Stimulated activated CD8-positive, alpha-beta memory T cell treated with anti-CD3 and anti-CD28 coated beads, Interleukin-7, amount 100 ng/mL, for 48 hours (primary cell): ENCODE measurements at places on chromosomes 12 and 14.

GRCh38 chr14:84390010-84390409 lies 1139.9 kb upstream of the FLRT2 start:
- DNase-seq = no peak

- no peak for DNase-seq
Measured at GRCh38 chr14:32977913-32978312, 39.2 kb downstream of the NPAS3 start.

- no peak for DNase-seq
Measured at GRCh38 chr12:6903722-6904121, 900 bp upstream of the LRRC23 start.

GRCh38 chr14:68633131-68633991 lies 159.5 kb downstream of the ZFP36L1 start:
- DNase-seq = no peak

- no peak for DNase-seq
Measured at GRCh38 chr12:113271466-113271852, 50.2 kb downstream of the TPCN1 start.

- no peak for DNase-seq
Measured at GRCh38 chr14:63535918-63536317, 7.3 kb downstream of the PPP2R5E start.

GRCh38 chr12:76701690-76702089 lies 62.2 kb upstream of the ZDHHC17 start:
- DNase-seq = no peak

- no peak for DNase-seq
Measured at GRCh38 chr12:32420356-32420755, 21.0 kb downstream of the FGD4 start.

- no peak for DNase-seq
Measured at GRCh38 chr14:38755036-38755435, 348.0 kb downstream of the SEC23A start.
